ENCODE measurements at places on chromosomes 2 and 18.

GRCh38 chr18:50686409-50686808, 126.5 kb downstream of the MAPK4 start:
- DNase-seq = peak; percentile 19

DNA sequence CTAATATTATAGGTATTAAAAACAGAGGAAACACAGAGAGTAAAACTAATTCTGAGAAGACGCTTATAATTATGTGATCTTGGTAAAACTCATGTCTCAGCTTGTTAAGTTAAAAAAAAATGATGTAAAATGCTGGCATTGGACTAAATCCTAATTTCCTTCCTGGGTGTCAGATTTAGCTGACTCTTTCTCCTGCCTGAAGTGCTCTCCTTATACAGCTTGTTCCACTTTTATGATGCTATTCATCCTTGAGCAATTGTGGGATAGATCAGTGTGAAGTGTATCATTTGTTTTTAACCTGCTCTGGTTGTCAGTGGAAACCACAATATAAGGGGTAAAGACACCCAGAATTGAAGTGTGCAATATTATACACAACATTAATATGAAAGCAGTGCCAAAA, 84.9 kb downstream of the EFEMP1 start:
- DNase-seq = no peak

- no peak for DNase-seq
Observed at GRCh38 chr2:142306131-142306530, 175.3 kb upstream of the LRP1B start.

DNA sequence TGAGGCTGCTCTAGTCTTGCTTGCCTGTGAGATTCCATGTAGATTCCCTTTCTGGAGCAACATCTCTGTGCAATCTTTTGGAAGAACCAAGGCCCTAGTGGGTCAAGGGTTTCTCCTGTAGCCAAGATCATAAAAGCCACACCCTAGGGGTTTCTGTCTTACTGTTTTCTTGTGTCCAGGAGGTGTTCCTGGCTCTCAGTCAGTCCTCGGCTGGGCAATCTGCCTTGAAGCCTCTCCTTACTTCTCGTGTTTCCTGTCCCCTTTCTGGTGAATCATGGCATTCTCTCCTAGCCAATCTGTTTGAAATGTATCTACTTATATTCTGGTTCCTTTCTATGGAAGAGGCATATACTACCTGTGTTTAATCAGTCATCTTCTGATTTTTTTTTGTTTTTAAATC, 484.8 kb upstream of the UBE2E3 start:
- DNase-seq = no peak

- DNase-seq = no peak
Observed at GRCh38 chr2:37857575-37858399, 67.3 kb upstream of the RMDN2 start.

GRCh38 chr2:240298803-240299709, 136.4 kb upstream of the GPC1 start:
- DNase-seq = no peak

DNA sequence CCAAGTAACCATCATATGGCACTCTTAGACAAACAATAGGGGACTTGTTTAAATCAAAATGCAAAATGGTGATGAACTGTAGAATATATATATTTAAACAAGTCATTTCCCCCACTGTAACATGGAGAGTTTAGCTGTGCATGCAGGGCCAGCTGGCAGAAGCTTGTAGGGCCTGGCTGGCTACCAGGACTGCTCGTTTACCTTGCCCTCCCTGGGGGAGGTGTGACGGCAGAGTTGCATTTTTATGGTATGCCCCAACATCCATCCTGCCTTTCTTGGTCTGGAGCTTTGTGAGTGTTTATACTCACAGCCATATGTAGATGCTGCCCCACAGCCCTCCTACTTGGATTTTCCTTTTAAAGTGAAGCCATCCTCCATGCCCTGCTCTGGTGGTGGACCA, 101.7 kb upstream of the ZFP36L2 start:
- DNase-seq = no peak

GRCh38 chr2:236550701-236551465, 18.7 kb upstream of the ACKR3 start:
- no peak for DNase-seq

GRCh38 chr18:13257361-13257980, 38.9 kb downstream of the LDLRAD4 start:
- DNase-seq = peak; percentile 29

DNA sequence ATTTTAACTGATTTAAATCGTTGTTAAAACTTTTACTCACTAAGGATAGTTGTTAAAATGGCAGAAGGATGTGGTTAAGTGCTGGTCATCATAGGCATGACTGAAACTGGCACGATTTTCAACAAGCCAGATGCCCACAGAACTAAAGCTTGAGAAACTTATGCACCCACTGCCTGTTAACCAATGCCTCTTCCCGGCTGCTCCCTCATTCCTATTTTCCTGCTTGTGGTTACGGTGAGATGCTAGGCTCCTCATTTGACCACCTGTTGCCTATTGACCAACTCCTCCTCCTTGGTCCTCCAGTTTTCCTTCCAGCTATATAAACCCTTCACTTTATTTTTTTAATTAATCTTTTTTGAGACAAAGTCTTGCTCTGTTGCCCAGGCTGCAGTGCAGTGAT, 238.7 kb downstream of the TFCP2L1 start:
- DNase-seq = no peak

DNA sequence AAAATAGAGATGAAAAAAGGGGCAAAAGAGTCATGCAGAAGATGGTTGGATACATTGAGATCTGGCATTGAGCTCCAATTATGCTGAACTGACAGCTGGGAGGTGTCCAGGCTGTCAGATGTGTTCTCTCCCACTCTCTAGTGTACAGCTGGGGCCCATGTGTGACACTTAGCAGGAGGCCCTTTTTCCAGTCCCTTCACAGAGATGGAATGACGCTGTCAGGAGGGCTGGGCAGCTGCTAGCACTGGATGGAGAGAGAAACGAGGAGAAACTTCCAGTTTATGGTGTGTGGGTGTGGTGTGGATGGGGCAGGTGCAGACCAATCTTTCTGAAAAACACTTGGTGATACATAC, 437.7 kb upstream of the HS6ST1 start:
- no peak for DNase-seq

DNA sequence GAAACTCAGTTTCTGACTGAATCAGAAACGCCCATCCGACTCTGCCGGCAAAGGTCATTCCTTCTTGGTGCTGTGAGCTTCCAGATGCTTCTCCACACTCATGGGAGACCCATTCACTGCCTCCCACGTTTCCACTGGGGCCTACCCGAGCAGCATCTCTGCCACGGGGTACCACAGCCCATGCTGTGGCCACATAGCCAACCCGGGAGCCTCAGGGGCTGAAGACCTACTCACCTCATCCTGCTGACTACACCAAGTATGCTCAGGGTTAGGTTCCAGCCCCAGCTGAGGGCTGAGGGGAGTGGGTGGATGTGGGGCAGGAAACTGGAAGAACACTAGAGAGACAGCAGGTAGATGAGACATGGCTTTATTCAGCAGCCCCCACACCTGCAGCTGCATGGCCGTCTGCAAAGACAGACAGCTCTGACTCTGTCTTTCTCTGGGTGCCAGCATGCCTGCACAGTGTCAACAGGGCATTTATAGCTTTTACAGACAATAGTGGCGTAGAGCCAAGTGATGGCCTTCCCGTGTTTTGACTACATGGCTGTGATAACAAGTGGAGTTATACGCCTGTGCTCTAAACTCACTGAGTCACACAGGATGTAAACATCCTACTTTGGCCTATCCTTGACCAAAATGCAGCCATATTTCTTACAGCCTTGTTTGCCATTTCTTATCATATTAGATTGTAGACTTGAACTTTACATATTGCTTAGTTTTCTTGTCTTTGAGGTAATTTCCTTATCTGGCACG, 16.5 kb upstream of the KLHL23 start:
- peak; percentile 65 for DNase-seq

GRCh38 chr2:6920743-6921064, 3.5 kb downstream of the RNF144A start:
- DNase-seq = no peak

- no peak for DNase-seq
Observed at GRCh38 chr2:110847651-110848050, 115.3 kb downstream of the ACOXL start.

GRCh38 chr2:241272303-241273209, 42.9 kb downstream of the HDLBP start:
- peak; percentile 71 for DNase-seq

DNA sequence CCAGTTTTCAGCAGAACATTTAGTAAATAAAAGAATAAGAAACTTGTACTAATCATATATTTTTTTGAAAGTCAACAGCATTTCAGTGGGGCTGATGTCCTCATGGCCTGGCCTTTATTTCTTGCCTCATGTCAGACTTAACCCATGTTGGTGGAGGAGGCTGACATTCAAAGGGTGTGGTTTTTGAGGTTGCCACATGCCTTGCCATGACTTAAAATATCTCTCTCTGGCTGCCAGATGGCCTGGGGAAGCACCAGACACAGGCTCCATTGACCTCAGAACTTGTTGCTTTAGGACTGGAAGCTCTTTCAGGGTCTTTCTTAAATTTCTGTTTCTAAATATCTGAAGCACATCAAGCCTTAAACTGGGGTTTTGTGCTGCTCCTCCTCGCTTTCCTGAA, 32.5 kb upstream of the CD28 start:
- DNase-seq = no peak

- DNase-seq = no peak
Observed at GRCh38 chr2:20556756-20557155, 94.1 kb downstream of the HS1BP3 start.

GRCh38 chr2:197102231-197102630, 175.7 kb upstream of the PGAP1 start:
- DNase-seq = no peak

- peak; percentile 67 for DNase-seq
Observed at GRCh38 chr2:210224591-210224940, 681 bp downstream of the ACADL start.

DNA sequence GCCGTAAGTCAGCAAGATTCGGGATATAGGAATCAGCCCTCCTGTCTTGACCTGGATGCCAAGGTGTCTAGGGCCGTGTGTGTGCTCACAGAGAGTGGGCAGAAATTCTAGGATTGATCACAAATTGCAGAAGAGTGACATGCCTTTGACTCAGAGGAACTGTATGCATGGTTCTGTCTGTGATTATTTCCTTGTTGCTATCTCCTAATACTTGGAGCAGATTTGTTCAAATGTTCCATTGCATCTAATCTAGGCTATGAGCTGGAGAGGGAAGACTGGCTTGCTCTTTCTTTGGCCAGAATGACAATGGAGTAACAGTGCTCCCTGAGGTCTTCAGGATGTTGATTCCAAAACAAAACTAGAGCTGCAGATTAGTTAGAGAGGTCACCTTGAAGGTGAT, 115.0 kb downstream of the EN1 start:
- DNase-seq = no peak

DNA sequence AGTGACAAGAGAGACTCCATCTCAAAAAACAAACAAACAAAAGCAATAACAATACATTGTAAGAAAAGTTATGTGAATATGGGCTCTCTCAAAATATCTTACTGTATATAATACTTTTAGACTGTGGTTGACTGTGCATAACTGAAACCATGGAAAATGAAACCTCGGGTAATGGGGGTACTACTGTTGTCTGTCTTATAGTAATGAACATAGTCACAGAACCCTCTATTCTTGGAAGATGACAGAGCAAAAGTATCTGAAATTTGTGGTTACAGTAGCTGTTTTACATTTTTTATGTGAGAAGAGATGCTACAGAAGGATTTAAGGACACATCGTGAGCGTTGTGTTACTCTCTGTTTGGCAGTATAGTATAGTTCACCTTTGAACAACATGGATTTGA, 60.5 kb downstream of the MAP4K4 start:
- no peak for DNase-seq

DNA sequence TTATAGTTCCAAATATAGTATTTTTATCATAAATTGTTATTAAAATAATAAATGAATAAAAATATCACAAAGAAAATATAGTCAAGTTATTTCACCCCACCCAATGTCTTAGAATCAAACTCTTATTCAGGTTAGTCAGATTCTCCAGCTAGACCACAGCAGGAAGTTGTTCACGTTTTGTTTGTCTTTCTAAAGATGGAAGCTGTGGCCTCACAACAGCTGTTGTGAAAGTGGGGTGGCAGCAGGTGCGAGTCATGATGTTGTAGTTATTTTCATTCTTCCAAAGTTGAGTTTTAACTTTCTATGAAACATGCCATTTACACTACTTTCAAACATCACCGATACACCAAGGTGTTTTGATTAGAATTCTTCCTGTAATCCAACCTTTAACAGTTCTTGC, 272.9 kb downstream of the SLC8A1 start:
- DNase-seq = no peak

- peak; percentile 60 for DNase-seq
Observed at GRCh38 chr18:67665266-67665665, 148.7 kb upstream of the DSEL start.

DNA sequence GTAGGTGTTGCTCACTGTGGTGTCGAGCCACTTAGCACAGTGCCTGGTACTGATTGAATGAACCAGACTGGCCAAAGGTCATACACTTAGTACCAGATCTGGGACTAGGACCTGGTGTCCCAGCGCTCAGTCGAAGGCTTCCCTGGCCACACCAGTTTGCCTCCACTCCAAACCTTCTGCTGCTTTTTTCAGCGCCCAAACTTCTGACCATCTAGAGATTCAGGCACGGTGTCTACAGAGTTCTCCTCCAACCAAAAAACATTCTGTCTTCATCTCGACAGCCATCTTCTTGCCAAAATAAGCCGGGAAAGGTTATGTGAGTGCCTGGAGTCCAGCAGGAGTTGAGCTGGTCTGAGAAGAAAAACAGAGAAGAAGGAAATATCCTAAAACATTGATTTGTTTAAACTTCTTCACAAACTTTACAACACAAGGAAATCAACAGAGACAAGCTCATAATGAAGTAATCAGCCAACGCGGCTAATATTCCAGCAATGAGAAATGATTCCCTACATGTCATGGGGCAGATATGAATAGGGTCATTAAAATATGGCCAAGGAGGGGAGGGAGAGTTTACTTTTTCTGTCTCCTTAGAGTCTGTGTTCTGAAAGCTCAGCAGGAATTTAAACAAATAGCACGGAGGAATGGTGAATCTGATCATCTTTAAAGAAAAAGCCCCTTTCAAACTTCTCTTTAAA, 2.3 kb upstream of the GLI2 start:
- DNase-seq = no peak
